DMS53 (cell line): ENCODE measurements at places on chromosomes 1 and 21.

GRCh38 chr1:247551721-247552120, 2.8 kb downstream of the GCSAML start:
- DNase-seq: no peak

GRCh38 chr1:219710529-219711194, 97.8 kb upstream of the ZC3H11B start:
- DNase-seq: peak; percentile 23

DNA sequence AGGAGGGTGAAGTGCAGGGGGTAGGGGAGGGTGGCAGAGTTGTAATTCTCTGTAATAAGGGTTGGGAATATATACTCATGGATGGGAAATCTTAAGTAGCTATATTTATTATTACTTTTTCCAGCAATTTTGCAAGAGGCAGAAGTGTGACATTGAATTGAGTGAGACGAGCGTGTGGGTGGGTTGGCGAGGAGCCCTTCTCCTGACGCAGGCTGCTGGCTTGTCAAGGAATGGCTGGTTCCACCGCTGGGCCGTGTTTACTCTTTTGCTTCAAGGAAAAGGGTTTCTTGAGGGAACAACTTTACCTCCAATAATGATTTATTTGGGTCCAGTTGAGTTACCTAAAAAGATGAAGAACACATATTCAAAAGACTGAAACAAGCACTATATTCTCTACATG, 17.9 kb upstream of the DMRTA2 start:
- no peak for DNase-seq

- no peak for DNase-seq
Observed at GRCh38 chr1:42414551-42415496, 34.2 kb downstream of the RIMKLA start.

DNA sequence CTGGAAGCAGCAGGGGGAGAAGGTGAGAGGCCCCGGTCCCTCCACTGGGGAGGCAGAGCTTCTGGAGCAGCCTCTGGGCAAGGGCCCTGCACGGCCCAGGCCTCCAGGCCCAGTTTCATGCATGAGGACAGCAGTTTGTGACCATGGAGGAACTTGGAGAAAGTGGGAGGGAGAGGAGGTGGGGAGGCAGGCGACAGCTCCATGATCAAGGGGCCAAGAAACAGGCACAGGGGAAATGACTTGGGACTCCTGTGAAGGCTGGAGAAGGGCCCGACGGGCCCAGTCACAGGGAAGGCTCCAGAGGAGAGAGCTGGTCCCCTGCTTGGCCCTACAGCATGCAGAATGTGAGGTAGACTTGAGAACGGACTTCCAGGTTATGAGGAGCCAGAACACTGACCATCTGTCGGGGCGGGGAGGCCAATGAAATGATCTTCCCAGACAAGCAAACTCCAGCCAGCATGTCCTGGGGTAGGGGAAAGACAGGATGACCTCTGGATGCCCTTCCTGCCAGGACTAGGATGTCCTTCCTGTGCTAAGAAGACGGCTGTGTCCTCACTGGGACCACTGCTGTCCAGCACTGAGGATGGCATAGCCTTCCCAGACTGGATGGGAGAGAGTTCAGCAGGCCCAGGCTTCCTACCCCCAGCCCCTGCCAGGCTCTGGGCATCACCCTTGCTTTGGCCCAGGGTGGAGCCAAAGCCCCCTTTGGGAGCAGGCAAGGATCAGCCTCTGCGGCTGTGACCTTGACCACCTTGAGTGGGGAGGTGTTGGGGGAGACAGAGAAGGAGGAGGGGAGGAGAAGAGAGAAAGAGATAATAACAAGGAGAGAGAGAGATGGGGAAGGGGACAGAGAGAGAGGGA, 548.2 kb downstream of the PTPRU start:
- no peak for DNase-seq

DNA sequence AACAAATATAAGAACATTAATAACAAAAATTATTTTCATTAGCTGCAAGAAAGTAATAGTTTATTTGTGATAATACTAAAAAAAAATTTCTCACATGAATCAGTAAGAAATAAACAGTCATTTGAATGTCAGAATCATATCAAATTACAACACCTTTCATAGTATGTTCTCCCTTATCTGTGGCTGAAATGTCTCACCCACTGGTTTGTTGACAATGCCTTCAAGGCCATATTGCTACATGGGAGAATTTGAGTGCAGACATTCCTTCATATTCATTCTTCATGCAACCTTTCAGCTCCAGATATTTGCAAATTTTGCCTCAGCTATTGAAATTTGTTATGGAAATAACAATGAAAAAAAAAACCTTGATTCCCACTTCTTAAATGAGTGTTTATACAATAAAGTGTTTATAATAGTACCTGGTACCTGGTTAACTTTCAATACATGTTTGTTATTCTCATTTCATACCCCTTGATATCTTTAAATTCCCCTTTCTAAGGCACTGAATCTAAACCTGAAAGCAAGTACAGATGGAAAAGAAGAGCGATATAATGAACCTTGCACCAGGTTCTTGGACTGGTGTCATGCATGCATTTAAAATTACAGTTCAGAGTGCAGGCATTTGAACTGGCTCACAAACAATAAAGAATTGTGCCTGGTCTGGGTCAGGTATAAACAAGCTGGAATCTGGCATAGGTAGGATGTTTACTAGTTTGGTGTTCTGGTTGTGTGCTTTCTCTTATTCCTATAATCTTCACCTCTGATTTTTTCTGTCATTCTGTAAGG, 242.2 kb upstream of the ADGRL2 start:
- DNase-seq: peak; percentile 15

DNA sequence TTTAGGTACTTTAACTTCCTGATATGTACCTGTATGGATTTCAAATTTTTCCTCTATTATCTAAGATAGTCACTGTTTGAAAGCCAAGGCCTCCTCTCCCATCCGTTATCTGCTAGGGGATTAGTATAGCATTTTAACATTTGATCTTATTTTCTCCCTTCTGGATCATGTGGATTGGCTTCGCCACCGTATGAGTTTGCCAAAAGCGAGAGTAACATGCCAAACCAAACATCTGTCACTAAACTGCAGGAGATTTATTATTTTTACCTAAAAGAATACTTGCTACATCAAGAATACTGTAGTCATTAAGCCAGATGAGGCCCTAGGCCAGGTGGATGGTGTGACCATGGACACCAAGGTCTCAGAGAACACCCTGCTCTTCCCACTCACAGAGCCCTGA, 28.5 kb upstream of the EEIG2 start:
- DNase-seq: no peak

- DNase-seq: no peak
Observed at GRCh38 chr1:25829046-25829445, 9.3 kb downstream of the MTFR1L start.

DNA sequence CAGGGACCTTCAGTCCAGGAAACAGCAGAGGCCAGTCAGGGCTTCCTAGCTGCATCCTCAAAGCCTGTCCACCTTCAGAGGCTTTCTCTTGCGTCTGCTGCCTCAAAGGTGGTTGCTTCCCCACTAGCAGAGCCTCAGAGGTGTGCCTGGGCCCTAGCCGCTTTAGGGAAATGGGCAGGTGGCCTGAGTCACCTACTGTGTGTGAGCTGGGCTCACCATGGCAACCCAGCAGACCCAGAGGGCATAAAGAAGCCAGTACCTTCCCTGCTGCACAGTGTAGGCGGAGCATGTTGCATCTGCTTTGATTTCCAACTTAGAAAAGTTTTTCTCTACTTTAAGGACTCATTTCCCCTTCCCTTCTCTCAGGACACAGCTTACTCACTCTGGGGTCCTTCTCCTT, 12.5 kb downstream of the SLC9A1 start:
- peak; percentile 27 for DNase-seq
